ENCODE measurements at places on chromosomes 6 and 20.

- peak; percentile 61 for DNase-seq
These were observed 172.9 kb upstream of the CDYL start for GRCh38 chr6:4603291-4603690.

GRCh38 chr6:90072935-90073464 lies 178.7 kb downstream of the GJA10 start:
- no peak for DNase-seq

DNA sequence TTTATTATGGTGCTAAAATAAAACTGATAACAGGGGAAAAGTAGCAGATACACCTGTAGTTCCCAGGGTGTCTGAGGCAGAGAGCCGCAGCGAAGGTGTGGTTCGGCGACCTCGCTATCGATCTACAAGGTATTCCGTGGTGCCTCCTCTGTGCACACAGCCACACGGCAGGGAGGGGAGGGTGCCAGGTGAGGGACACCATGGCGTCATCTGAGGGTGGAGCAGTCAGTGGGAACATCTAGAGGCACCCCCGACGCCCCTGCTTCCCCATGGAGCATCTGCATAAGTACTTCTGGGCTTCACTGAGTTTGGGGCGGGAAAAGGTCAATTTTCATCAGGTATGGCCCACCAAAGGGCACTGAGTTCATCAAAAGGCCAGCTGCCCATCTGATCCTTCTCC lies 243.3 kb downstream of the TAF4 start:
- no peak for DNase-seq

DNA sequence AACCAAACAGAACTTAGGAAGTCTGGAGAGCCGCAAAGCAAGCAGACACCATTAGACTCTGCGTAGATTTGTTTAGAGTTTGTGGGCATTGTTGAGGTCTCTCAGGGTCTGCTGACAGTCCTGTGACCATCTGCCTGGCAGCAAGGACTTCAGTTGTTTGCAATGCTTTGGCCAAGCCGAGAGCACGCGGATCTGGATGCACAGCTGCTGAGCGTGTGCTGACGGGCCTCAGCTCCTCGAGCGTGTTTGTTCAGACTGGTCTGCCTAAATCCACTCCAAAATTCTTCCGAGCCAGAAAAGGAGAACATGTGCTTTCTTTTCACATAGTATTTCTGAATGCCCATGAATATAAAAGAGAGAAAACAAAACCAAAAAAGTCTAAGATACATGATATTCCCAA lies 159.0 kb downstream of the ZNF217 start:
- no peak for DNase-seq

GRCh38 chr6:136579800-136580199 lies 29.6 kb upstream of the MAP7 start:
- no peak for DNase-seq

DNA sequence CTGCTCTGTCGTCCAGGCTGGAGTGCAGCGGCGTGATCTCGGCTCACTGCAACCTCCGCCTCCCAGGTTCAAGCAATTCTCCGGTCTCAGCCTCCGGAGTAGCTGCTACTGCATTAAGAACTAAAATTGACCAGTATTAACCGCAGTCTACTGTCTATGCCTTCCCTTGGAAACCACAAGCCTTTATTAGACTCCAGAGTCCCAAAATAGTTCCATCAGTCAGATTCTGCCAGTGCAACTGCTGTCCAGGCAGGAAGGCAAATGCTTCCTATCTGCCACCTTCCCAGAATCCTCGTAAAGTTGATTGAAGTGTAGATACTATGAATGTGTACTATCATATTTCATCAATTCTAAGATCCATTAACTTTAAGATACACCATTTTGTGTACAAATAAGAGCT lies 16.7 kb downstream of the KAT14 start:
- no peak for DNase-seq
